CD4-positive, alpha-beta T cell treated with Interleukin-17A for 4 hours (primary cell): ENCODE measurements at places on chromosomes 2 and 18.
A peak's percentile ranks its signal among the peaks of the same experiment; 100 is the strongest.

DNA sequence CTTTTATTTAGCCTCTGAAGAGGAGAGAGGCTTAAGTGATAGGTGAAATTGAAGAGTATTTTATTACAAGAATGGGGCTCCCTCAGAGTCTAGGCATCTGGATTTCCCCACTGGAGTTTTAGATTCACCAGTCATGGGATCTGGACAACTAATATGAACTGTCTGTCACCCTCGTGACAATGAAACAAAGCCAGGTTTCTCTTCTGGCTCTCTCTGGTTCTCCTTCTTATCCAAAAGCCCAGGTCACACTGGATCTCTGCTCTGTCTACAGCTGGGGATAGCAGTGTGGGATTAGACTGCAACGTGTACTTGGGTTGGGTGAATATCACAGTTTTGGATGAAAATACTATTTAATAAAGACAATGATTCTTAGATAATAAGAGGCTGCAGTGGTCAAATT lies 31.2 kb downstream of the LHCGR start:
- no peak for DNase-seq

DNA sequence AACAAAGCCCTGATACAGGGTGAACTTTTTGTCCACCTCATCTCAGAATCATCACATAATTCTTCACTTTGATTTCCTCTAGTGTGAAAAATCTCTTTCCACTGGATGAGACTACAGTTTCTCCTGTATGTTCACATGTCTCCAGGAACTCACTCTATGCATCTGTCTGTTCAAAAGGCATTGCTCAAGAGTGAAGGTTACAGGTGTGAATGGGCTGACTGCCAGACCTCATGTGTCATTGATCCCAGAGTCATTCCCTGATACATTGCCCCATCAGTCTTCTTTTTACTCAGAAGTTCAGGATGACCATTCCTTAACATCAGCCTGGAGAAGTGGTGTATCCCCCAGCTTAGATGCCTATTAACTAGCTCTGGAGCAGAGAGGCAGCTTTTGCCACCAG lies 4.4 kb upstream of the DSC3 start:
- DNase-seq: no peak

GRCh38 chr2:71125506-71126294 lies 4.3 kb downstream of the MCEE start:
- no peak for DNase-seq

DNA sequence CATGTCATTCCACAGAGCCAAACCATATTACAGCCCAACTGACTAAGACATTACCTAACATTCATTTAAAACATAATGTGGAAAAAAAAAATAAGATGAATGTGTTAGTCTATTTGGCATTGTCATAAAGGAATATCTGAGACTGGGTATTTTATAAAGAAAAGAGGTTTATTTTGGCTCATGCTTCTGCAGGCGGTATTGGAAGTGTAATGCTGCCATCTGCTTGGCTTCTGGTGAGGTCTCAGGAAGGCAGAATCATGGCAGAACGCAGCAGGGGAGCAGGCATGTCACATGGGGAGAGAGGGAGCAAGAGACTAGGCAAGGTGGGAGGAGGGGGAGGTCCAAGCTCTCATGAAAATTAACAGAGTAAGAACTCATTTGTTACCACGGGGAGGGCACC lies 504.8 kb upstream of the LRATD1 start:
- no peak for DNase-seq

GRCh38 chr2:73896362-73897239 lies 3.8 kb downstream of the ACTG2 start:
- DNase-seq: peak; percentile 53

- no peak for DNase-seq
Observed at GRCh38 chr18:46675112-46675511, 18.1 kb upstream of the LOXHD1 start.
